Right renal pelvis (tissue), 4 donors: ENCODE measurements at places on chromosomes 2 and 18.
A peak's percentile ranks its signal among the peaks of the same experiment; 100 is the strongest.

DNA sequence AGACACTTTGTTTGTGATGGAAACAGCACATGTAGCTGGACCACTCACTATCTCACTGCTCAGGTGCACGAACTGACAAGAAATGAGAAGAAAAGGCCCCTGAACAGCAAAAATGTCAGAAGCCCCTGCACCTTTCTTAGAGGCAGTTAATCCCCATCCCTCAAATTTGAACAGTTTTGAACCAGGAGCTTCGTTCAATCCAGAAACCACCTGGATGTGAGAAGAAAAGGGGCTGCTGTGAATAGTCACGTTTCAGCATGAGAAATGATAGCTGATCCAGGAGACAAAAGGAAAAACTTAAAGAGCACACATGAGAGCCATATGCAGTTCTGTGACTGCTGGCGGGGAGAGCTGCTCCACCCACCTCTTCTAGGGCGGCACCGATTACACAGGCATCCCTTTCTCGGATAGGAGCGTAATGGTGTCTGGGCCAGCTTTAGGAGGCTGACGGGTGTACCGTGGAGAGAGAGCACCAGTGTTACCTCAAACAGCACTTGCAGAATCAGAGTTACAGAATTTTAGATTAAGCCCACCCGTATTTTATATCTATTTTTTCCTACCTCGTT is 117.0 kb upstream of the EML6 start:
- DNase-seq, result no peak

- no peak for DNase-seq
Measured at GRCh38 chr2:157995117-157995516, 106.6 kb upstream of the UPP2 start.

- peak; percentile 3 for DNase-seq
Measured at GRCh38 chr2:33673937-33674336, 74.8 kb upstream of the FAM98A start.

- no peak for DNase-seq
Measured at GRCh38 chr2:38423763-38424162, 46.7 kb upstream of the ATL2 start.

- no peak for DNase-seq
Measured at GRCh38 chr2:68404164-68404563, 39.1 kb downstream of the PLEK start.

- DNase-seq, result no peak
Measured at GRCh38 chr2:20221555-20221973, 3.4 kb downstream of the SDC1 start.

GRCh38 chr2:164693390-164693789 is 72.1 kb upstream of the GRB14 start:
- DNase-seq, result no peak

DNA sequence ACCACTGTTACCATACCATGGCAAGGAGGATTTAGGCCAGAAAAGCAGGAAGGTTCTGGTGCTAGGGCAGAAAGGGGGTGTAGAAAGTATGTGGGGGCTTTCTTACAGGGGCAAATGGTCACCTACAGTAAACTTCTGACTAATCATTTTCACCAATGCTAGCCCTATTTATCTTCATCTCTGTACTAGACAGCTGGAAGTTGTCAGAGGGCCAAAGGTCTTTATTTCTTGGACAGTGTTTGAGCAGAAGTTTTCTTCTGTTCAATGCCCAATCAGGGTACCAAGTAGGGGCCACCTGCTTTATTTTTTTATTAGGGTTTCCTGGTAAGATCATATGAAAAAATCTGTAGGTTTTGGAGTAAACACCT is 37.6 kb downstream of the MAP4K4 start:
- no peak for DNase-seq

DNA sequence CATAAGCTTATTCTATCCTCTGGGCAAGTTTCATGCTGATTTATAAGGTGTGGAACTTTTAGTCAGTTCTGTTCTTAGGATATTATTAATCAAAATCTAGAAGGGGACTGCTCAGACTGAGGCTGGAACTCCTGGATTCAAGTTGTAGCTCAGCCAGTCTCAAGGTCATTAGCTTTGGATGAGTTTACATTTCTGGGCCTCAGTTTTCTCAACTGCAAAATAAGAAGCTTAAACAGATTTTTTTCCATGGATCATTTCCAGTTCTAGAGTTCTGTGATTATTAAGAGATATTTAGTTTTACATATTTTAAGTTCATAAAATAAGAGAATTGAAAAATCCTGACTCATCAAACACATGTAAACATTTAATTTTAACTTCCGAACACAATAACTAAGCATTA is 442.5 kb upstream of the PKDCC start:
- DNase-seq, result no peak

- DNase-seq, result no peak
Measured at GRCh38 chr18:31371989-31372388, 4.6 kb upstream of the DSG4 start.

GRCh38 chr2:68466361-68466777 is 725 bp downstream of the FBXO48 start:
- no peak for DNase-seq

DNA sequence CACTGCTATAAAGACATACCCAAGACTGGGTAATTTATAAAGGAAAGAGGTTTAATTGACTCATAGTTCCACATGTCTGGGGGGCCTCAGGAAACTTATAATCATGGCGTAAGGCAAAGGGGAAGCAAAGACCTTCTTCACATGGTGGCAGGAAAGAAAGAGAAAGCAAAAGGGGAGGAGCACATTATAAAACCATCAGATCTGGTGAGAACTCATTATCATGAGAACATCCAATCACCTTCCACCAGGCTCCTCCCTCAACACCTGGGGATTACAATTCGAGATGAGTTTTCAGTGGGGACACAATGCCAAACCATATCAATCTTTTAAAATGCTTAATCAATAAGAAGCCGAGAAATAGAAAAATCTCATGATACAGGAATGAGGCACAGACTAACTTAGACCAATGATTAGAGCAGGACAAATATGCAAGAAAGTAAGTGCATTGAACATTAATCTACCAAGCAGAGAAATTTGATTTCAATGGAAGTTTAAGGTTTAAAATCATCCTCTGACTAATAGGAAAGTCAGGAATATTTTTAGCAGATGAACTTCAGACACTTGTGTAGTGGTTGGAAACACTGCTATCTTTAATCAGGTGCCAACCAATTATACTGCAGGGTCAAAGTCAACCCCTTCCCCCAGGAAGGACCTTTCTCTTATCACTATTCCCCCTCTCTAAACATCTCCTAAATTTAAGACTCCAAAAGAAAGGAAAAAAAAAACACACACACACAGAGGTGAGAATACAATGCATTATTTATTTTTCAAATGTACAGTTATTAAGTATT is 259.2 kb downstream of the IRS1 start:
- DNase-seq, result no peak

GRCh38 chr2:112065486-112065885 is 10.4 kb downstream of the TMEM87B start:
- no peak for DNase-seq

- no peak for DNase-seq
Measured at GRCh38 chr2:205696331-205696926, 14.1 kb downstream of the NRP2 start.

- DNase-seq, result no peak
Measured at GRCh38 chr2:238682536-238682935, 165.3 kb upstream of the TWIST2 start.

- no peak for DNase-seq
Measured at GRCh38 chr18:9665314-9665713, 42.8 kb upstream of the RAB31 start.

GRCh38 chr2:131520526-131520925 is 7.2 kb upstream of the CCDC74A start:
- no peak for DNase-seq

DNA sequence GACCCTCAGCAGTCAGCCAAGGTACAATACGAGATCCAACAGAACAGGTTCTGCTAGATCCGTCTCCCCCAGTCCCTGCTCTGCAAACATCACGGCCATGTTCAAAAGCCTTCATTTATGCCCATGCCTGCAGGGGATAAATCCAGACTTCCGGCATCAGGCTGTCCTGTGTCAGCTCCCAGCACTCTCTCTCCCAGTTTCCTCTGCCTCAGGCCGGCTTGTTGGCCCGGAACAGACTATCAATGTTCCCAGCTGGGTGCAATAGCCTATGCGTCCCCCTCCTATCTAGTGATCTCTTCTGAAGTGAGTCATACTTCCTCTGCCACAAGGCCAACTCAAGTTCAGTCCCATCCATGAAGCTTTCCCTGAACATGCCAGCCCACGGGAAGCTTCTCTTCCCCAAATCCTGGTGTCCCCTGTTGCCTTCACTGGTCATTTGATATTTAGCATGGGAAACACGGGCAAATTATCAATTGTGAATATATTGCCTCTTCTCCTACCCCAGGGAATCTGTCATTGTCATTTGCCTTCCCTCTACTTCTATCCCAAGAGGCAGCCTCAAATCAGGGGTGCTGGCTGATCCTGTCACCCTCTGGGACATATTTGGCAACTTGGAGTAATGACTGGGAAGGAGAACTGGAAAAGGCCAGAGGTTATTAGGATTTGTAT is 51.1 kb downstream of the CAPN13 start:
- peak; percentile 14 for DNase-seq

GRCh38 chr2:118246726-118247125 is 158.5 kb downstream of the INSIG2 start:
- no peak for DNase-seq

GRCh38 chr2:205865905-205866441 is 183.7 kb downstream of the NRP2 start:
- DNase-seq, result no peak

DNA sequence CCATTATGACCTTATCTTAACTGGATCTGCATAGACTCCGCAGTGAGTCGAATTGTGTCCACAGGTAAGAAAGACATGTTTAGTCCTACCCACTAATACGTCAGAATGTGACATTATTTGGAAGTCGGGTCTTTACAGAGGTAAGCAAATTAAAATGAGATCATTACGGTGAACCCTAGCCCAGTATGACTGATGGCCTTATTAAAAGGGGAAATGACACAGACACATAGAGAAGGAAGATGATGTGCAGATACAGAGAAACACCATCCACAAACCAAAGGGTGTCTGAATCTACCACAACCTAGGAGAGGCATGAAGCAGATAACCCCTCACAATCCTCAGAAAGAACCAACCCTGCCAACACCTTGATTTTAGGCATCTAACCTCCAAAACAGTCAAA is 135.6 kb downstream of the GALNT1 start:
- DNase-seq, result no peak

DNA sequence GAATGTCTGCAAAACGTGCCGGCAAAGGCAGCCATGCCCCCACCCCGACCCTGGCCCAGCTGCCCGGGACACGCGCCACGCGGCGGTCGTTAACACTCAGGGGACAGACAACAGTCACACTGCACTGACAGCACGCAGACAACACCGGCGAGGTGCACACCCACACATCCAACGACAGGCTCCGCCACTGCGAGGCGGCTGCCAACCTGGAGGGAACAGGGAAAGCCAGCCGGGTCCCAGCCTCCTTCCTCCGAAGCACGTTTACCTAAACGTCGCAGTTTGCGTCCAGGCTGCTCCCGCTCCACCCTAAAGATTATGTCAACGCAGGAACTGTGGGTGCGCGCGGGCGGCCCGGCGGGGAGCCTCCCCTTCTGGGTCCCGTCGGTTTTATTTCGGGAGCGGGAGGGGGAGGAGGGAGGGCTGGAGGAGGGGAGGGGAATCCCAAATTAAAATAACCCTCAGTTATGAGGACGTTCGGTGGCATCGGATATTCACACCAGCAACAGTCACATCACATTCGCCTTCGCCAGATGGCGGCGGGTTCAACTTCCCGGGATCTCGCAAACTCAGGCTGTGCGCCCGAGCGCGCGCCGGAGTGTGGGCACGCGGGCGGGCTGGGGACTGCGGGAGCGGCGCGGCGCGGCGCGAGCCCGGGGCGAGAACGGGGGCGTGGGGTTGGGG is 644 bp downstream of the PTGR3 start:
- no peak for DNase-seq

- no peak for DNase-seq
Measured at GRCh38 chr2:136206613-136207012, 88.7 kb upstream of the CXCR4 start.

- DNase-seq, result no peak
Measured at GRCh38 chr2:205401511-205401910, 280.8 kb upstream of the NRP2 start.

DNA sequence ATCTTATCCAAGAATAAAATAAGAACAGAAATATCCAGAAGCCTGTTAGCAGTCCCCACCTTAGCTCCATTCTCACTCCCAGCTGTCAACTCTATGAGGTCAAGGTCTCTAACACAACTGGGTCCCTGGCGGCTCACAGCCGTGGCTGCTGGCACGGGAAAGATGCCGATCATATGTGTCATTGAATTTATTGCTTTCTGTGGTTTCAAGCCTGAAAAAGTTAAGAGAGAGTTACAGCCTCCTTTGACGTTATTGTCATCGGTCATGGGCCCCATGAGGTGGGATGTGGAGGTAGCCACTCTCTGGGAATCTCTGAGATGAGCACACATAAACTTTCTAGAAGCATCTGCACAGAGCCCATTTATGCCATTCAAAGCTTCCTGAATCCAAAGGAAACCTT is 28.7 kb upstream of the CABLES1 start:
- DNase-seq, result no peak

DNA sequence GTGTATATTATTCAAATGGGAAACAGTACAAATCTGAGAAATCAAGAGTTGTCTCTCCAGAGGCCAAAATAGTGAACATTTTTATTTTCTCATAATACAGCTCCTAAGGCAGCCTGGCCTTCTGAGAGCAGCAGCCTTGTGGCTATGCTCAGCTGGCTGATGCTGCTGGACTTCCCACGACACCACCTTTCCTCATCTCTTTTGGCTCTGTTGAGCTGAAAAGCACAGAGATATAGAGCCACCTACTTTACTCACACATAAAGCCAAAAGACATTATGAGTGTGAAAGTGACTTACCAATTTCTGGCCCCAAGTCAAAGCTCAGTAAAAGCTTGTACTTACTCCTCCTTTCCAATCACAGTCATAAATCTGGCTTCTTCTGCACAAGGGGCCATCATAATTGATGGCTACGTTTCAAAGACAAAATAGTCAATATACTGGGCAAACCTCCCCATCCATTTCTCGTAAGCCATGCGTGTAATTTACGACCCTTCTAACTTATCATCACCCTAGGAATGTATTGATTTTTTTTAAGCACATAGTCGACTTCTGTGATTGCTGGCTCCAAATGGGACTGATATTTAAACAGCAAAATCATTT is 18.6 kb upstream of the REG3A start:
- no peak for DNase-seq
